ENCODE measurements at places on chromosomes 6 and 20. TPM values are rescaled to one million over a fixed set of nuclear protein-coding genes. Genes with fewer than 3 reads are reported as not detected.

Gene TCF21
- total RNA-seq = 12.8 TPM

Gene C6orf141
- 0.23 TPM for total RNA-seq

Gene KCNK16
- not detected for total RNA-seq

- DNase-seq = no peak
These were observed 45.7 kb downstream of the OR2B2 start for GRCh38 chr6:27866357-27867050.

- DNase-seq = no peak
These were observed 240.3 kb upstream of the TCF21 start for GRCh38 chr6:133648581-133648980.
